ENCODE measurements at places on chromosomes 2 and 18.

- no peak for DNase-seq
Observed at GRCh38 chr2:16461672-16462071, 204.0 kb downstream of the CYRIA start.

- DNase-seq = no peak
Observed at GRCh38 chr18:10440884-10441283, 13.6 kb upstream of the APCDD1 start.

DNA sequence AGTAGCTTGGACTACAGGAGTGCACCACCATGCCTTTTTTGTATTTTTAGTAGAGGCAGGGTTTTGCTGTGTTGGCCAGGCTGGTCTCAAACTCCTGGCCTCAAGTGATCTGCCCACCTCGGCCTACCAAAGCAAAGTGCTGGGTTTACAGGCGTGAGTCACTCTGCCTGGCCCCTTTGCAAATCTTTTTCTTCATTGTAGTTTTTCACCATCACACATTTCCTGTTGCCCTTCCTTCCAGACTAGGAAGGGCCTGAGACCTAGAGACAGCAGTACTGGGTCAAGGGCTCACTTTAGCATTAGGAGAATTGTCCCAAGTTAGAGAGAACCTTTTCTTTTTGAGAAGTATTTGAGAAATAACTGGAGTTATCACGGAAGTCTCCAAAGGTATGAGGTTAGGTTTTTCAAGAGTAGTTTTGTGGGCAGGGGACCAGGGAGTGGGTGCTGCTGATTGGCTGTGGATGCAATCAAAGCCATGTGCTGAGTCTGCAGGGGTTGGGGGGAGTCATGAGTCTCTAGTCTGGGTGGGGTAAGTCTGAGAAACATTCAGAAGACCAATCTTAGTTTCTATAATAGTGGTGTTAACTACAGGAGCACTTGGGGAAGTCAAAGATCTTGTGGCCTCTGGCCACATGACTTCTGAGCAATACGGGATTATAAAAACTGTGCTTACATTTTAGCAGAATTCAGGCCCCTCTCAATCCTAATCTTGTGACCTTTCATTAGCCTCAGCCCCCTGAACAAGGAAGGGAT lies 23.7 kb downstream of the B3GNT2 start:
- DNase-seq = no peak

DNA sequence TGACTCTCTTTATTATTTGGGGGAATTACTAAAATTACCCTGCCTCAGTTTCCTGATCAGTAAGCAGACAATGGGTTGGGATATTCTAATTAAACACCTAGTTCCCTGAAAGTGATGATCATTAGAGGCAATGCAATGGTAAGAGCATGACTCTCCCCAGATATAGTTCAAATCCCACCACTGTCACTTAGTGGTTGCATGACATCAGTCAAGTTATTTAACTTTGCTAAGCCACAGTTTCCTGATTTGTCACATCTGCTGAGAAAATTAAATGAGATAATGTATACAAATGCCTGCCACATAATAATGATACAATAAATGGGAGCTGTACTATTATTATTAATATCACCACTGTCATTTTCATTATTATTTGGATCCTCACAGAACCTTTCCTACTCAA lies 29.9 kb downstream of the ZEB2 start:
- peak; percentile 45 for DNase-seq

- no peak for DNase-seq
Observed at GRCh38 chr2:143499061-143499460, 369.8 kb downstream of the ARHGAP15 start.

DNA sequence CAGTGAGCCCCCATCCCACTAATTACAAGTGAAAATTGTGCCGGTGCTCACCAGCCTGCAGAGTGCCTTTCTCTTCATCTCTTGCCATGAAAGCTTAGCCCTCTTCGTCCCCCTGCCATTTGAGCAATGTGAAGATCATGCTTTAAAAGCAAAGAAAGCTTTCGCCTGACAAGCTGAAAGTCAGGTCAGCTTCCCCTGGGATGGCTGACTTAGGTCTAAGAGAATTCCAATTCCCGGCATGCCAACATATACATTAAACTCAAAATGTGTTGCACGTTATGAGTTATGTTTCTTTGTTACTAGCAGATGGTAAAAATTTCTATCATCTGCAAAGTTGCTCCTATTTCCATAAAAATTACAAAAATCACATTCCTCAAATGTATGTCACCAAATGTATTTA lies 129.8 kb downstream of the AFF3 start:
- DNase-seq = no peak

- no peak for DNase-seq
Observed at GRCh38 chr2:96842600-96842999, 1.2 kb downstream of the ANKRD23 start.

GRCh38 chr2:11491348-11491933 lies 25.5 kb upstream of the E2F6 start:
- no peak for DNase-seq

DNA sequence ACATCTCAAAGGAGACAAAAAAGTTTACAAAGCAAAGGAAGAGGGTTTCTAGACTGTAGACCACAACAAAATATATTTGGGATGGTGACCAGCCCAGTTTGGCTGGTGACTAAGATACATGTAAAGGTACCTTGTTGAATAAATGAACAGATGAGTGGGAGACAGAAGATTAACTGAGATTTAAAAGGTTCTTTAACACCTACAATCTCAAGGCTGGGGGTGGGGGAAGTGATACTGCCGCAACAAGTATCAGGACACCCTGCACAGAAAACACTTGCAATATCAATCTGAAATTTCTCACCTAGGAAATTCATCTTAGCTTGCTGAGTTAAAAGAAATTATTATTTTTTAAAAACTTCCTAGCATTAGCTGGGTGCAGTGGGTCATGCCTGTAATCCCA lies 8.3 kb downstream of the RNF149 start:
- no peak for DNase-seq

DNA sequence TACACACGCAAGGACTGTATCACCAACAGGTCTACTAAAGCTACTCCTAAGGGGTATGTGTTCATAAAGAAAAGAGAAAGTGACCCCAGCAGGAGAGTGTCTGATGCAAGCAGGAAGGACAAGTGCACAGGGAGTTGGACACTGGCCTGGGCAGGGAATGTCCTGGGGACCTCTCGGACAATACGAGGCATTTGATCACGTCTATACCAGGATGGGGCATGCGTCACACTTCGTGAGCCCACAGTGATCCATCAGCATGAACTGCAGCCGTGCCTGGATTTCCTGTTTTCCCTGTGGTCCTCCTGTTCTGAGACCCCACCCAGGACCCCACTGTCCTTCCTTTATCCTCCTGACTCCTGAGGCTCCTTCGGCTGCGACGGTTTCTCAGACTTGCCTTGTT lies 113.9 kb downstream of the HDAC4 start:
- DNase-seq = no peak

GRCh38 chr18:63470751-63471150 lies 6.0 kb upstream of the SERPINB5 start:
- DNase-seq = no peak

DNA sequence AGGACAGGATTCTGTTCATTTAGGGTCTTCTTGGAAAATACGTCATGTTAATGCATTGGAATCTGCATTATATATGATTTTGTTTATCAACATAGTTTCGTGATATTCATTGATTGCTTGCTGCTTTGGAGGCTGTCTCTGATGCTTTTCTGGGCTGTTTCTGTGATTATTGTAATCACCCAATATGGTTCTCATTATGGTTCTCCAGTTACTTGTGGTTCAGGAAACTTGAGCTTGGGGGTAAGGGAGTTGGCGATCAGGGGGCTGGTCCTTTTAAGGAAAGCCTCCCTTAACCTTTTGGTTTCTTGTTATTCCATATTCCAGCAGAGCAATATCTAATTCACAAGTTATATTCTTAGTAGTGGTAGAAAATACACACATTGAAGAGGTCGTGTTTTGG lies 17.4 kb upstream of the STON1 start:
- no peak for DNase-seq

- DNase-seq = no peak
Observed at GRCh38 chr2:48165070-48165753, 258.9 kb upstream of the FBXO11 start.

- no peak for DNase-seq
Observed at GRCh38 chr18:35619941-35620340, 38.4 kb downstream of the GALNT1 start.

GRCh38 chr2:173354073-173354581 lies 545 bp upstream of the CDCA7 start:
- no peak for DNase-seq

DNA sequence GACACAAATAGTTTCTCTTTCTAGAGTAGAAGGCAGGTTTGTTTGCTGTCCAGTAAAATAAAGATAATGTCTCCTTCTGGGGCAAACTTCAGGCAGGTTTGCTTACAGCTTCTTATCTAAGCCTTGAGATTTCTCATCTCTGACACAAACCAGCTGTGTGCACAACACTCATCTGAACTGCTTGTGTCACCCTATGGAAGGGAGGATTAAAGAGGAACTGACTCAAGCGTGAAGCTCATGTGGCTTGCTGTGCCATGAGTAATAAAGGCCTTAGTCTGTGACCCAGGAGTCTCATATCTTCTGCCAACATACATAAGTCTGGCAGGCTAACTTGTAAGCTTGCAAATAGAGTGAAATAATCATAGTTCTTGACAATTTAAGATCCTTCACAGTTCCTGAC lies 24.2 kb upstream of the CPO start:
- no peak for DNase-seq

GRCh38 chr18:72091369-72091768 lies 452.8 kb downstream of the CBLN2 start:
- DNase-seq = no peak

DNA sequence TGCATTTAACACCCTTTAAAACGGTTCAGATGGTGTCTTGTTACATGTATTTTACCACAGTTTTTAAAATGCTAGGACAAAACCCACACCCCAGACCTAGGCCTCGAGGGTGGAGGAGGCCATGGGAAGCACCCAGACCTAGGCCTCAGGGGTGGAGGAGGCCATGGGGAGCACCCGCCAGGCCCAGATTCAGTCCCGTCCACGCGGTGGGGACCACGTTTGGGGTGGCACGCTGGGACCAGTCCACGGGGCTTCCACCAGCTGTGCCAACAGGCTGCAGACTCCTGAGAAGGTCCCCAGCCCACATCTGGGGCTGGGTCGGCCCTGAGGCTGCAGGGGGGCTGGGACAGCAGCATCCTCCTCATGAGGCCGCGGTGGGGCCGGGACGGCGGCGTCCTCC lies 63.4 kb downstream of the SLC66A2 start:
- no peak for DNase-seq

- no peak for DNase-seq
Observed at GRCh38 chr18:53093636-53094035, 753.6 kb downstream of the DCC start.

DNA sequence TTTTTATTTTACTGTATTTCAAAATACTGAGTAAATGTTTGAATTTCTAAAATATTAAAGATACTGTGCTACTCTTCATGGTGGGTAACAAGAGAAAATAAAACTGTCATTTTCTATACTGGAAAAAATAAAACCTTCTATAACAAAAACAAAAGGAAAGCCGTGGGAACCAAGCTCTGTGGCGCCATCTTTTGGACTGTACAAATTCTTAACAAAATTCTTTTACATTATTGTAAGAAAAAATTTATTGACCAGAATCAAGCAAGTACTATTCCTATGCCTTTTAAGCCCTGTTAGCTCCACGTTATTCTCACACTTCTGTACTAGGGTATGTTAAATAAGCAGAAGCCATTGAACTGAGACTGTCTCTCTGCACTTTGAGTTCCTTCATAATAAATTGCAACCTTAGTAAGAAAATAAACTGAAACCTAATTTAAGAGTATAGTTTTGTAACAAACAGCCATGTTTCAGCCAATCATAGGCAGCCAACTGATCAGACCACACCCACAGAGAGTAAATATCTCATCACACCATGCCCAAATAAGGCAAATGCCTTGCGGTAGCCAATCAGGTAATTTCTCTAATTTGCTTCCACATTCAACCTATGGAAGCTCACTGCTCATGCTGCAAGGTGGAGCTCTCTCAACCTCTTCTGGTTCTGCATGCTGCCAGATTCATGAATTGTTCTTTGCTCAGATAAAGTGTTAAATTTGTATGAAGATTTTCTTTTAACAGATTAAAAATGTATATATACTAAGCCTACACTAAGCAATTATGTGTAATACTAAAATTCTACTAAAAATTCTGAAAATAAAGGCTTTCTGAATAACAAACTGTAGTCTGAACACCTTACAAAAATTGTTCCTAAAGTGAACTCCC lies 42.2 kb downstream of the HIBCH start:
- peak; percentile 16 for DNase-seq

DNA sequence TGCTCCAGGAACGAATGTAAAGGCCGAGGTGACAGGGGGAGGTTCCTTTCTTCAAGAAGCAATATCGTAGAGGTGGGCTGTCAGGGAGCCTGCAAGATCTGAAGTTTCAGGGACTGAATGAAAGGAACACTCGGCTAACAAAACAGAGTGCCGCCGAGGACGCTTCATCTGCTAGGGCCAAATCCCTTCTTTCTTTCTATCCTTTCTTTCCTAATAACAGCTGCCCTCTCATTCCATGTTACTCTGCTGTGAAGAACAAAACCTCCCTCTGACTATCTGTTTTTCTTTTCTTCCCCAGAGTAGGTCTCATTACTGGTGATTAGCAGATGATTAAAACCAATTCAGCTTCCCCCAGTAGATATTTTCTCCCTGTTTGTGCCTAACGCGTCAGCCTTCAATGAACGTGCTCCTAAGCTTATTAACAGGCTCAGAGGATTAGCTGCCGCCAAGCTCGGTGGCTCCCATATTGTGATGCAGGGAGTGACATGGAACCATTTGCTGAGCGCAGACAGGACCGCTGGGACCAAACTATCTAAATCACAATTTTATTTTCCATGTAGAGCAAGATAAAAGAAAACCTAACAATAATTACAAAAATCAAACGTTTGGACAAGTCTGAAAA lies 414.6 kb downstream of the TMEM182 start:
- no peak for DNase-seq

- DNase-seq = no peak
Observed at GRCh38 chr2:120108049-120108448, 95.2 kb downstream of the EPB41L5 start.

DNA sequence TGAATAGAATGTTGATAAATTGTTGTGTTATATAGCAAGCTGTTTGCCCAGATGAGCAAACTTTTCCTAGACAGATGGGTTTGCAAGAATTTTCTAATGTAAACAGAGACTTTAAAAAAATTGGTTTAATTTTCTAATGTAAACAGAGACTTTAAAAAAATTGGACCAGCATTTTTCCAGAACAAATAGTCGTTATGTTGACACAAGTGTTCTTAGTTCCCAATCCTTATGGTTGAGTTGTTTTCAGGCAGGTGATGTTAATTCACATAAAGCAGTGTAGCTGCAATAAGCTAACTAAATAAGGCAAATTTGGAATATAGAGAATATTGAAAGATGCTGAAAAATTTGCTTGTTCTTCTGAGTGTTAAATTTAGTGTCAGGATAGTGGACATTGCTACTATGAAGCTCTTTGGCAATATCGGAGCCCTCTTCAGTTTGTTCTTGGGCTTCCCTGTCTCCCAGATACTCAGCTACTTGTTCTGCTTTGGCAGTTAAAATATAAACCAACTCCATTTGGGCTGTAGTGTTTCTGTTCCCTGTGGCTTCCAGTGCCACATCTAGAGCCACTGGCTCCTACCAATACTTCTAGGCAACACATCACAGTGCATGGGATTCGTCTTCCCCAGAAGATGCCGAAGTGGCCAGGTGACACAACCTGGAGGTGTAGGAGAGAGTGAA lies 105.7 kb downstream of the DYNAP start:
- DNase-seq = no peak

GRCh38 chr2:85221067-85221691 lies 88.0 kb downstream of the TCF7L1 start:
- no peak for DNase-seq

GRCh38 chr18:62950246-62950645 lies 234.9 kb downstream of the PHLPP1 start:
- DNase-seq = no peak

- DNase-seq = no peak
Observed at GRCh38 chr18:52077251-52077983, 262.6 kb upstream of the DCC start.
